Activated T-cell treated with anti-CD3 and anti-CD28 coated beads for 4 hours (primary cell): ENCODE measurements at places on chromosomes 12 and 14.

GRCh38 chr14:92965281-92965680 is 42.3 kb downstream of the CHGA start:
- DNase-seq = no peak

GRCh38 chr12:95731519-95731958 is 59.0 kb downstream of the NTN4 start:
- no peak for DNase-seq

- no peak for DNase-seq
These were observed 1.1 kb downstream of the ANKRD52 start for GRCh38 chr12:56257071-56257470.

- DNase-seq = no peak
These were observed 196.3 kb downstream of the TSPAN9 start for GRCh38 chr12:3273409-3273853.

- DNase-seq = no peak
These were observed 369.6 kb downstream of the DUSP6 start for GRCh38 chr12:88982694-88983093.

- DNase-seq = no peak
These were observed 62.8 kb downstream of the TSHR start for GRCh38 chr14:81018251-81018650.
